ENCODE measurements at places on chromosomes 16 and 17.

DNA sequence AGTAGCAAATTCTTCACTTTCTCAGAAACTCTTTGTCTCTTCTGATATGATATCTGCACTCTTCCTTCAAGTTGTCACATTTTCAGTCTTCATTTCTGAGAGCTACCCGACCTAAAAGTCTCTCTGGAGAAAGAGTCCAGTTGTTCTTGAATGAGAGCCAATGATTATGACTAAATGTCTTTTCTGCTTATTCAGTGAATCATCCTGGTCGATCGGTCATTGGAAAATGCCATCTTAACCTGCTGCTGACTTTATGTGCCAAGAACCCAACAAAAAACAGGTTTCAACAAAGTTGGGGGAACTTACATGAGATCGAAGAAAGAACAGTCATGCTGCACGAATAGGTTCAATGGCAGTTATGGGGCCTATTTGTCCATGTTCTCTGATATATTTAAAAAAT, 15.9 kb downstream of the SOX9 start:
- DNase-seq, result no peak

GRCh38 chr17:55090079-55090492, 121.5 kb downstream of the STXBP4 start:
- DNase-seq, result peak; percentile 5

DNA sequence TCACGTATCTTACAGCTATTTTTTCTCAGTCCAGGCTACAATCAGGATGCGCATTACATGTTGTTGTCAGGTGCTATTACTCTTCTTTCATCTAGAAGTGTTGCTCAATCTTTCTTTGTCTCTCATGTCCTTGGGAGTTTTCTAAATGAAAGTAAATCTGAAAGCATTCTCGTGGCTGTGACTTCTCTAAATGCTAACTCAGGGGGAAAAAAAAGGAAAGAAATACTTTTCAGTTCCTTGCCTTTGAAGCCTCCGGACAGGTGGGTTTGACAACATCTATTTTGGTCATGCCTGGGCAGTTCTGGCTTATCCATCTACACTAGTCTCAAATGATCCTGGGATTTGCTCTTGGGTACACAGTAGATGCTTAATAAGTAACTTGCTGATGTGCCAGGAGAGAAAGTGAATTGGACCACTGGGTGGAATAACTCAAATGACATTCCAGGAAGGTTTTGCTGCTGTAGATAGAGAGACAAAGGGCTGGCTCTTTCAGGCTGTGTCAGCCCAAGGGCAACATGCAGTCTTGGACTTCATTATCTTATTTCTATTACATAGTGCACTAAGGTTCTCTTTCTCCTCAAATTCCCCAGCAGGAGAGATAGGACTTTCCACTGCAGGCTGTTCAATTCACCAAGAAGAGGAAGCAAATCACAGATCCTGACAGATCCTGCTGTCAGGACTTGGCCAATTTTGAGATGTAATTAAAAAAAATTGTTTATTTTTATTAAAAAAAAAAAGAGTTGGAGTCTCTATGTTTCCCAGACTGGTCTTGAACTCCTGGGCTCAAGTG, 63.6 kb upstream of the NFAT5 start:
- DNase-seq, result no peak

- no peak for DNase-seq
Observed at GRCh38 chr17:48174833-48175523, 67.4 kb downstream of the SNX11 start.

GRCh38 chr16:9599415-9600120, 508.1 kb downstream of the HAPSTR1 start:
- DNase-seq, result no peak

GRCh38 chr16:5056352-5056751, 9.4 kb downstream of the C16orf89 start:
- DNase-seq, result peak; percentile 41

DNA sequence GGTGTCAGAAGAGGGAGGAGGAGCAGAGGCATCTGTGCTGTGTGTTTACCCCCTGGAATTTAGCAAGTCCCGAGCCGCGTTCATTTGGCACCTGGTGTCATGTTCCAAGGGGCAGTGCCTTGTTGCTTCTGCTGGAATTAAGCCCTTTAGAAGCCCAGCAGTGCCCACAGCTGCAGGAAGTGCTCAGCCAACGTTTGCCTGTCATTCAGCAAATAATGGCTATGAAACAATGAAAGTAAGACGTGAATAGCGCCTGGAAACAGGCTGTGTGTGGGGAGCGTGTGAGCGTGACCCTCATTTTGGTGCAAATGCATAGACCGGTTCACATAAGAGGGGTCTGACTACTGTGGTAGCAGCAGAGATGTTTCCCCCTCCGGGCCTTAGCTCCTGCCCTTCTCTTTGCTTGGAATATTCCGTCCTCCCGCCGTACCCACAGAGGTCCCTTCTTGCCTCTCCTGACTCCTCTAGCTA, 5.8 kb upstream of the ATP2C2 start:
- DNase-seq, result no peak

- DNase-seq, result no peak
Observed at GRCh38 chr17:57617218-57617617, 127.9 kb downstream of the CCDC182 start.

DNA sequence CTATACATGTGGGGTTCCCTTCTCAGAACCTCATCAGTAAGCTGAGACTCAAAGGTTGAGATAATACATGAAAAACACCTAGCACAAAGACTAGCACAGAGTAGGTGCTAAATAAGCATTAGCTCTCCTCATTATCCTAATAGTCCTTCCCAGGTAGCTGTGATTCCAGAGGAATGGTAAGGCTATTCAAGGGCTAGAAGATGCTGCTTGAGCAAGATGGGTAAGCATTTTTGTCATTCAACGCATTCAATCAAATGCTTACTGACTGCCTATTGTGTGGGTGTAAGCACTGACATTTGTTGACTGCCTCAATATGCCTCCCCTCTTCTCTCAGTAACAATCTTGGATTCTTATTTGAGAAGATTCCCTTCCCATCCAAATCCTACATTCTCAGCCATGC, 4.0 kb downstream of the SUPT4H1 start:
- no peak for DNase-seq

DNA sequence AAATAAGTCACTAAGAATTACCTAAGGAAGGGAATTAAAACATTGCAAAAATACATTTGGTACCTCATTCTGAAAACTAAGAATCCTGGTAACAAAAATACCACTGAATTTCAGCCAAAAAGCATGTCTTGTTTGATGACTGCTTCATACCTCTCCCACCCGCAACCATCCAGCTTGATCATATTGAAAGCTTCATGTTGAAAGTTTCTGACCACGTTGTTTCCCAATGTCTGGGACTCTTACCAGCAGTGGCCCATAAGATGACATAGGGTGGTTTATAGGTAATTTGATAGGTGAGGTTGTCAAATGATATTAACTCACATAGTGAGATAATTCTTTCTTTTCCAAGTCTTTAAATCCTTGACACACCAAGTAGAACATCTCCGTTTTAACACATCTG, 139.3 kb downstream of the CDH11 start:
- DNase-seq, result no peak

GRCh38 chr17:73174126-73174525, 9.3 kb downstream of the SSTR2 start:
- DNase-seq, result no peak

DNA sequence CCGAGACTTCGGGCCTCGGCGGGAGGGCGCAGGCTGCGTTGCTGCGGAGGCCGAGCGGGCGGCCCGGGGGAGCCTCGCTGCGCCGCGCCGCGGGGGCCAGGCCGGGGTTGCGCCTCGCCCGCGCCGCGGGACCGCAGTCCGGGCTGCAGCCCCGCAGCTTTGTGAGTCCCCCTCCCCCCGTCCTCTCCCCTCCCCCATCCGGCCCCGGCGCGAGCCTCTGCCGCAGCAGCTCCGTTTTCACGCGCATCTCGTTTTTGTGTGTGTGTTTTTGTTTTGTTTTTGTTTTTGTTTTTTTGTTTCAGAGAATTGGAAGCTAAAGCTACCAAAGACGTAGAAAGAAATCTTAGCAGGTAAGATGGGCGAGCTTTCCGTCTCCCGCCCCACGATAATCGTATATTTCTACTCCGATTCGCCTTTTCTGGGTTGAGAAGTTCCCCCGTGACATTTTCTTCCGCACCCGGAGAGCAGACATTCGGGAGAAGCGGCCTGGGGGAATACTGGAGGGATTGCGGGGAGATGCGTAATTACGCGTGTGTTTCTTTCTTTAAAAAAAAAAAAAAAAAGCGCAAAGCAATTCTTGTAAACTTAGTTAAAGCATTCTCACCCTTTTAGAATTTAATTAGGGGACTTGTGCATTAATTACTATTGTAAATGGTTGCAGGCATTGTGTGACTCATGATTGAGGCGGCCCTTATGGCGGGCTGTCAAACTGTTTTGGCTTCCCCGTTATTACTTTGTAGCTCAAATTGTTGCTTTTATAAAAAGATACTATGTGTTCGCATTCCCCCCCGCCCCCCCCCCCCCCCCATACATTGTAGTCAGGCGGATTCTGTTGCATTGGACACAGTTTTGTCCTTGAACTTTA, 732 bp downstream of the TNRC6A start:
- peak; percentile 21 for DNase-seq

DNA sequence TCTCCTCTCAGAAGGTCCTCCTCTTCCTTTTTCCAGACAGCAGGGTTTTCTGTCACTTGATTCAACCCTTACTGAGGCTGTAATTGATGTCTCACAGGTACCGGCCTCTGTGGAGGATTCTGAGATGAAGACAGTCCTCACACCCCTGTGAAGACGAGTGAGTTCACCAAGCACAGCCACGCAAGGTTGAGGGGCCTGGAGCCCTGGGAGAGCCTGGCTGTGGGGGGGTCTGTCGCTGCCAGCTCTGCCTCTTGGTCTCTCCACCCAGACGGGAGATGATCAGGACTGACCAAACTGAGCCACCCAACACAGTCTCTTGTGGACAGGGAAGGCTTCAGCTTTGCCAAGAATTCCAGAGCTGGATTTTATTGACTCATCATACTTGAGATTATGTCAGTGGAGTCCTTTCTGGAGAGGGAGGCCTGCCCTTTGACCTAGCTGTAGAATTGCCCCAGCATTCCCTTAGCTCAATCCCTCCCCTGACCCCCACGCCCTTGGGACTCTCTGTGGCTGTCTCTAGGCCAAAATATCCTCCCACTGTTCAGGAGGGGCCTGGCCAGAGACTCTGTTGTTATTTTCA, 51.1 kb upstream of the CRHR1 start:
- DNase-seq, result no peak

DNA sequence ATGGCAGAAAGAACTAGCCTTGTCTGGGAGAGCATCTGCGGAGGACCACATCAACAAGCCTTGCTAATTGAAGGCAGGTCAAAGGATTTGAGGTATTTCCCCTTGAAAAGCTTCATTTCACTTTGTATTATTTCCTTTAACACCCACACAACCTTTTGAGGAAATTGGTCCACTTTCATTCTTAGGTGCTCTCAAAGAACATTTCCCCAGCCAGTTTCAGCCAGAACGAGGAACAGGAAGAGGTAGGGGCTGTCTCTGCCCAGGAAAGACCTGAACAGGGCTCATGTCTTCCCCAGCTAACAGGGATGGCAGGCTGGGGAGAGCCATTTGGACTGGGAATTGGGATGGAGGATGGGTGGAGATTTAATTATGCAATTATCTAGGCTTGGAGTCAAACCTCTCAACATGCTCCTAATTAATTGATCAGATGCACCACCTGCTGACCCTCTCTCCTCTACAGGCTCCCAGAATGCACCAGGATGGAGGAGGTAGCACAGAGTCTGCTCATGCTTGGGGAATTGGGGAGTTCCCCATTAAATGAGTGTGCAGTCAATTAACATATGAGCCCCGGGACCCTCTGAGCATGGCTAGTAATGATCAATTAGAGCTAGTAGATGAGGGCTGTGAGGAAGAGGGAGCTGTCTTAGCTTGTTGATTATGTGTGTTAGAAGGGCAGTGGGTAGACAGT, 84.6 kb downstream of the GP2 start:
- DNase-seq, result no peak

- no peak for DNase-seq
Observed at GRCh38 chr16:87064731-87065445, 252.3 kb downstream of the C16orf95 start.

GRCh38 chr17:192666-193425, 11.4 kb upstream of the DOC2B start:
- no peak for DNase-seq

DNA sequence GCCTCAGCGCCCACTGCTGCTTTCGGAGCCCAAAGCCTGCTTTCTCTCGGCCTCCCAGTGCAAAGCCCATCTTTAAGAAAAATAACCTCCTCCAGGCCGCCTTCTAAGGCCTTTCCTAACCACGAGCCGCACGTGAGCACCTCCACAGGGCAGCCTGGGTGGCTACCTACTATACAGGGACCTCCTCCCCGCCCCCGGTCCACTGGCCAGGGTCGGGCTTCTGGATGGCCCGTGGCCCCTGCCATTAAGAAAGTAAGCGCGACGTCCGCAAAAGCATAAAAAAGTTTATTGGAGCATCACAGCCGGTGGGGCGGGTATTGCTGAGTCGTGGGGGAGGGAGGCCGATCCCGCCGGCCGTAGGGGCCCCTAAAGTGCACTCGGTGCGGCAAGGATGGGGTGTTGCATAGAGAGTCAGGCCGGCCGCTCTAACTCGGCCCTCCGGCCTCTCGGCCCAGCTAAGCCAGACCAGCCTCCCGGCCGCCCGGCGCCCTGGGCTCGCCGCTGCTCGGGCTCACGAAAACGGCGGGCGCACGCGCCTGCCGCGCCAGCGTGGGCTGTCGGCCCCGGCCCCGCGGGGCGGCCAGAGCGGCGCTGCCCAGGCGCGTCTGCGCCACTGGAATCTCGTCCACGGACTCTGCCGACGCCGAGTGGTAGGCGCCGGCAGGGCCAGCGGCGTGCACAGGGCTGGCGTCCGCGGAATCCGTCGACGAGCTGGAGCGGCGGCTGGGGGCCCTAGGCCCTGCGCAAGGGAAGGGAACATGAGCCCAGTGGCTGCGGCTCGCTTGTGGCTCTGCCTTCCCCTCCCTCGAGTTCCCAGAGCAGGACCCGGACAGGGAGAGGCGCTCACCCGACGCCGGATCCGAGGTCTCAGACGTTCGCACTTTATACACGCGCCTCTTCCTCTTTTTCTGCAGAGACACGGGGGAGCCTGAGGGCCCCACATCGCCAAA, 1.1 kb upstream of the TPPP3 start:
- no peak for DNase-seq

DNA sequence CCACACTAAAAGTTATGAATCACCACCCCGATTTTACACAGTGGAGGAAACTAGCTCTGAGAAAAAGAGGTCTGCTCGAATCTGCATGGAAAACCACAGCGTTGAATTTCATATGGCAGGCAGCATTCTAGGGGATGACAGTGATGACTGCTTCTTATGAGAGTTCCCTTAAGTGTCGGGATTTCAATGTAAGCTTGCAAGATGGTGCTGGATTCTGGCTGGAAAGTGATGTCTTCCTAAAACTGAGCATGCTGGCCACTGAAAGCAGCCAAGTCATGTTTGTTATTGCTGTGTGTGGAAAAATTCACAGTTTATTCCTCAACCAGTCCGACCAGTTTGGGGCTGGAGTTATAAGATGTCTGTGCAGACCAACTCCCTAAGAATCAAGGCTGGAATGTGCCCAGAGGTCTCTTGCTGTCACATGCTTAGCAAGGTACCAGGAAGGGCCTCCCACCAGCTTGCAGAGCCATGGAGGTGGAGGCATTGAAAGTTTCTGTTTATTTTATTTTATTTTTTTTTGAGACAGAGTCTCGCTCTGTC, 37.2 kb upstream of the GAN start:
- no peak for DNase-seq

All from stimulated activated CD4-positive, alpha-beta T cell treated with anti-CD3 and anti-CD28 coated beads, Interleukin-4, amount 100 ng/mL, for 48 hours (primary cell).